ENCODE measurements at places on chromosomes 4 and X. TPM values are rescaled to one million over a fixed set of nuclear protein-coding genes. Genes with fewer than 3 reads are reported as not detected.
A peak's percentile ranks its signal among the peaks of the same experiment; 100 is the strongest.

DNA sequence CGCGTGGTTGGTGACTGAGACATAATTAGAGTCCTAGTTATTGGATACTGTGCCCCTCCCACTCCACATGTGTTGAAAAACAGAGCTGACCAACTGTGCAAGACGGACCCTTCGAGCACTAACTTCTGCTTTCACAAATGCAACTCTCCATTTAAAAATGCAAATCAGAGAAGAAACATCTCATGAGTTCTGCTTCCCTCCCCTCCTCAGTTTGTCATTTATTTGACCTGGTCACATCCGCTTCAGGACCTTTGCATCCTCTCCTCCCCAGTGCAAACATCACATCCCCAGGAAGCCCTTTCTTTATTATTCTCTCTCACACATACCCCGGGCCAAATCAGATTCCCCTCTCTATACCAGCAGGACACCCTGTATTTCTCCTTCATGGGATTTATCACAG lies 38.1 kb upstream of the NOCT start:
- no peak for DNase-seq

GRCh38 chrX:18491587-18492340 lies 66.4 kb downstream of the CDKL5 start:
- no peak for DNase-seq

- no peak for DNase-seq
These were observed 91.6 kb downstream of the PSAPL1 start for GRCh38 chr4:7343081-7343655.

DNA sequence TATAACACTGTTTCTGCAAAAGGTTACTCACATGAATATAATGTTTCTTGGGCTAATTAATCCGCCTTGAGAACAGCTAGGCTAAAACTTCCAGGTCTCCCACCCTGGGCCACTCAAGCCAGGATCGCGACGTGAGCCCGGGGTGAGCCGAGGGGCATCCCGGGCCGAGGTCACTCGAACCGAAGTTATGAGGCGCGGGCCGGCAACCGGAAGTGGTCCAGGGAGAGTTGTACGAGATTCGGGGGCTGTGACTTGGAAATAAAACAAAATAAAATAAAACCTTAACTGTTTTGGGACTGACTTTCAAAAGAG lies 317 bp downstream of the CMC4 start:
- no peak for DNase-seq

- DNase-seq, result no peak
These were observed 185.6 kb downstream of the BCOR start for GRCh38 chrX:39912126-39912525.

DNA sequence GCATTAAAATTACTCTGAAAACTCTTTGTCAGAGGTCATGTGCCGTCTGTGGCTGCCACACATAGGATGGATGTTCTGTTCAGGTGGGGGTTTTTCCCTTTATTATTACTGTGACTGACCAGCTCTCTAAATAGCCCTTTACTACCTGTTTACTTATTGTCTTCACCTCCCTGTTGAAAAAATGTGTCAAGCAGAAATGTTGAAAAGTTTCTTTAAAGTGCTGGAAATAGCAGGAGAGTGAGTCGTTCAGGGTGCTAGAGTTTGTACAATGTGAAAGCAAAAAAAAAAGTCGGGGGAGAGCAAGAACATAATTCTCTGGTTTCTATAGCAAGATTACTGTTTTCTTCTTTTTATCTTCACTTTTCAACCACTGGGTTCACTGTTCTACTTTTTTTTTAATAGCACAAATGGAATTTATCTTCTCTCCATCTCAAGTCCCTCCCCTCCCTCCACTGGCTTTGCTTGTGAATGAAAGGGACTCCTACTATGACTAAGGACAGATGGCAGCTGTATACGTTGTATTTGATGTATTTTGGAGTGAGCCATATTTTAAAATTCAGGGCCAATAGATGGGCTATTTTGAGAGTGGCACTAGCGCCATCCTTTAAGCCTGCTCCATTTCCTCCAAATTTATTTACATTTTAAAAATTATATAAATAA lies 33.3 kb downstream of the ARX start:
- DNase-seq, result no peak

DNA sequence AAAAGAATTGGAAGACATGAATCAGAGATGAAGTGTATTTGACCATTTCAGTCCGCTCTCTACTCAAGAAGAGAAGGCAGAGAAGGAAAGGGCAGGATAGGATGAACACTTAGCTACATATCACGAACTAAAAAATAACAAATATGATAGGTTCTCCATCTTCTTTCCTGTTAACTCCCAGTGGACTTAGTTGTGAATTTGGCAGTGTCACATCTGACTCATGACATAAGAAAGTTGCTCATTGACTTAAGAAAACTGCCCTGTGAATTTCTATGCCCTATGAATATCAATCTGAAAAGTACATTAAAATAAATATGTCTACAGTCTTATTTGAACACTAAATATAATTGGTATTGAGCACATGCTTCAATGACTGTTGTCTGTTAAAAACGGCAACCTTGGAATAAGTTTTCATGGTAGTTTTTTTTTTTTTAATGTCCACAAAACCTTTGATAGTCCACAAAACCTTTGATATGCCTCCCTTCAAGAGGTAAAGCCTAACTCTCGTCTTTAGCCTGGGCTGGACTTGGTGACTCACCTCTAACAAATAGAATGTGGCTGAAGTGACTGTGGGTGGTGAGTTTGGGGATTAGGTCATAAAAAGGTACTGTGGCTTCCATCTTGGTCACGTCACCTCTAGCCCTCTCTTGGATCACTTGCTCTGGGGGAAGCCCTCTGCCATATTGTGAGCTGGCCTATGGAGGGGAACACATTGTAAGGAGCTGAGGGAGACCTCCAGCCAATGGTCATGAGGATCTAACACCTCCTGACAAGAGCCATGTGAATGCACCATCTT lies 184.7 kb upstream of the S100G start:
- no peak for DNase-seq

DNA sequence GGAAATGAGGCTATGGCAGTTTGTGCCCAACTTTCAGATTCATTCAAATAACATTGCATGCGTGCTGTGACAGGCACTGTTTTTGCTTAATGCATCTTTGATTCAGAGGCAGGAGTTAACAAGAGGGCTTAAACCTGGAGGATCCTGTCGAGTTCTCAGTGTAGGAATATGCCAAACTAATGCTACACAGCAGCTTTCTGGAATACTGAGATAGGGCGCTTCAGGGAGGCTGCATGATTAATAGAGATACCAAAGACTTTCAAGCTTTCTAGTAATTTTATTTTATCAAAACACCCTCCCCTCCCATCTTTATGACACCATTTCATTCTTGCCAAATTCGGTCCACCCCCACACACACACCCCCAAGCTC lies 636 bp upstream of the TIMM8A start:
- DNase-seq, result no peak

GRCh38 chrX:119698845-119699244 lies 5.9 kb upstream of the SEPTIN6 start:
- DNase-seq, result no peak

DNA sequence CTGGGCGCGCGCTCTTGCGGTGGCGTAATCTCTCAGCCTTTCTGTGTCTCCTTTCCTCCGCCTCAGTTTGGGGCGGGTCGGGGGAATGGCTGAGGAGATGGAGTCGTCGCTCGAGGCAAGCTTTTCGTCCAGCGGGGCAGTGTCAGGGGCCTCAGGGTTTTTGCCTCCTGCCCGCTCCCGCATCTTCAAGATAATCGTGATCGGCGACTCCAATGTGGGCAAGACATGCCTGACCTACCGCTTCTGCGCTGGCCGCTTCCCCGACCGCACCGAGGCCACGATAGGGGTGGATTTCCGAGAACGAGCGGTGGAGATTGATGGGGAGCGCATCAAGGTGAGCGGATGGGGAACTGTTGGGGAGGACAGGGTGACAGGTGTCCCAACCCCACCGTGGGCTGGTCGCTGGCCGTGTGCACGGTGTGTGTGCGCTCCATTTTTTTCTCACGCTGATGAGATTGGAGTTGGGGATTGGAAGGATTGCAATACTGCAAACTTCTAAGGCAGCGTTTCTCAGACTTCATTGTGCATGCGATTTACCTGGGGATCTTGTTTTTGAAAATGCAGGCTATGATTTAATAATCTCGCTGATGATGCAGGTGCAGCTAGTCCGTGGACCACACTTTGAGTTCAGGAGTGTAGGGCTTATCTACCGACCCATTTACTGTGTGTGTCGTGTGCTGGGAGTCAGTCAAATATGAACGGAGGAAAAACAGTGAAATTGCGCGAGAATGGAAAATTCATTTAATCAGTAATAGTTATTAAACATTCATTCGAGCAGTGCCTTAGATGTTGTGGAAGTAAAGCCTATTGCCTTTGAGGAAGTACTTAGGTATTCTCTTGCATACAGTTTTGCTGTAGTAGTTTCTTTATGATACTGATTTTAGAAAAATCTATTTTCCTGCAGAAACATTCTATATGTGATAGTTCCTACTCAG lies at the start of gene RAB33B:
RAB33B (plus strand) TSS at position 11 of the 935 bp plus-strand sequence; CDS start at position 86, 75 bp downstream.
- no peak for DNase-seq

DNA sequence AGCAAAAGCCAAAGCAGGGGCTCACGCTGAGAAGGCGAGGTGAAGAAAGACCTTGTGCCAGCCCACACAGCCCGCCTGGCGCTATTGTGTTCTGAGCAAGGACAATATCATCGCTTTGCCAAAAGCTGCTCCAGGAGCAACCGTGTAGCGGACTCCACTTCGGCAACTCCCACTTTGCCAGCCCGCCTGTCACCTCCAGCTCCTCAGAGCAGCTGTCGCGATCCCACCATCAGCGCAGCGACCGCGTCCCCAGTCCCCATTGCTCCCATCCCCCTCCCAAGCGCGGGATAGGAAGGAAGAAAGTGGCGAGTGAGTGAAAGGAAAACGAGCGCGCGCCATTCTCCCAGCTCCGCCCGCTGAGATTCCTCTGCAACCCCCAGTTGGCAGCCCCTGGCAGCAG lies 759 bp downstream of the ZC4H2 start:
- DNase-seq, result peak; percentile 57

- no peak for DNase-seq
These were observed 2.4 kb upstream of the RBM47 start for GRCh38 chr4:40632080-40632479.

- DNase-seq, result no peak
These were observed 18.8 kb downstream of the PROM1 start for GRCh38 chr4:16065066-16065465.

DNA sequence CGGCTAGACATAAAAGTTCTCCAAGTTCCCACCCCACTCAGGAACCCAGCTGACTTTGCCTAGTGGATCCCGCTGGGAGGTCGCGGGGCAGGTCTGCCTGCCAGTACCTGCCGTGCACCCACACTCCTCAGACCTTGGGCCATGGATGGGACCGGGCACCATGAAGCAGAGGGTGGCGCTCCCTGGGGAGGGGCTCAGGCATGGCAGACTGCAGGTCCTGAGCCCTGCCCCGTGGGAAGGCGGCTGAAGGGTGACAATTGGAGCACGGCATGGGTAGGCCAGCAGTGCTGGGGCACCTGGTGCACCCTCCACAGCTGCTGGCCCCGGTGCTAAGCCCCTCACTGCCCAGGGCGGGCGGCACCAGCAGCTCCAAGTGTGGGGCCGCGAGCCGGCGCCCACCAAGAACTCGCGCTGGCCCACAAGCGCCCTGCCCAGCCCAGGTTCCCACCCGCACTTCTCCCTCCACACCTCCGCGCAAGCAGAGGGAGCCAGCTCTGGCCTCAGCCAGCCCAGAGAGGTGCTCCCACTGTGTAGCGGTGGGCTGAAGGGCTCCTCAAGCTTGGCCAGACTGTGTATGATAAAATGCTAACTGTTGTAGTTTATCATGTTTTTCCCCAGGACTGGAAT lies 63.1 kb downstream of the UGT2A2 start:
- DNase-seq, result no peak

DNA sequence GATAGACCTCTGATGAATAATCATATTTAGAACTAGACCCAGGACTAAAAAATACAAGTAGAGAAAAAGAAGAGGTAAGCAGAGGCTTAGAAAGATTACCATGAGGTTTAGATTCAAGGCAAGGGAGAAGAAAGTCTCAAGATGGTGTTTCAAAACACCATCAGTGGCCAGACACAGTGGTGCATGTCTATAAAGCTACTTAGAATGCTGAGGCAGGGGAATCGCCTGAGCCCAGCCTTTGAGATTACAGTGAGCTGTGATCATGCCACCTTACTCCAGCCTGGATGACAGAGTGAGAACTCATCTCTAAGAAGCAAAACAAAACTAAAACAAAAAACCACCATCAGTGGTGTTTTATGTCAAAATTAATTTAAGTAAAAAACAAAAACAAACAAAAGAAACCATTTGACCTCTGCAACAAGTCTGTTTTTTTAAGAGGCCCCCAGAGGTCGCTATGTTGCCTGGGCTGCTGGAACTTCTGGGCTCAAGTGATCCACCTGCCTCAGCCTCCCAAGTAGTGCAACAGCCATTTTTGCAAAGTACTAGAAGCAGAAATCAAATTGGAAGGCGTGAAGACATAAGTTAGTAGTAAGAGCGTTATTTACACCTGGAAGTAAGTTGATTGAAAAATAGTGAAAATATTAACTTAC lies 784.3 kb downstream of the ADGRL3 start:
- no peak for DNase-seq

DNA sequence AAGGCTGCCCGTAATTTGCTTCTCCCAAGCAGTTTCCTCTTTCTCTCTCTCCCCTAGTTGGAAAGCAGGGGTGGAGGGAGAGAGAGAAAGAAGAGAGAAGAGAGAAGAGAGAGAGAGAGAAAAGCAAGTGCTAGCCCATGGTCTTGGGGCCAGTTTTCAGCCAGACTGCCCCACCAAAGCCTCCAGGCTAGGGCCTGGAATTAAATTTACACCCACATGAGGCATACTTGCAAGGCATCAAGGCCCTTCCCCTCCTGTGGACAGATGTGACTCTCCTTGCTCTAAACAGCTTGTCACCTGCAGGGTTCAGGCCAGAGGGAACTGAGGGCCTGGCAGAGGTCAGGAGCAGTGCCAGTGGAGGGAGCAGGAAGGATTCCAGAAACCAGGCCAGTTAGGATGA lies 1.7 kb upstream of the CXCR3 start:
- DNase-seq, result no peak

- no peak for DNase-seq
These were observed 41.7 kb upstream of the NKX1-1 start for GRCh38 chr4:1447676-1448588.

GRCh38 chr4:14167876-14168510 lies 540.5 kb upstream of the BOD1L1 start:
- no peak for DNase-seq

DNA sequence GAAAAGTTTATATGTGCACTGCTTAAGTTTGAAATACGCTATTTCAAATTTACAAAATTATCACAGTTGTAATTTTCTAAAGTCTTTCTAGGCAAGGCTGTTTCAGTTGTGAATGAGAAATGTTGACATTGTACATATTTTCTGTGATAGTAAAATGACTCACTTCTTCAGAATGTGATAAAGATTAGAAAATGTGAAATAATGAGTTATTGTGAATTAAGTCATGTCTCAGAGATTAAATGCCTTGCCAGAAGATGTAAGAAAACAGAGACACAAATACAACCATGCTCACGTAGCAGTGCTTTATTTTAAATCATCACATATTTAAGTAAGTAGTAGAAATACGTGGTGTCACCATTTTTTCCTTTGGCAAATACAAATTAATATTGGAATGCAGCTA lies 768 bp downstream of the CLCN4 start:
- no peak for DNase-seq

GRCh38 chrX:13383907-13384306 lies 64.1 kb upstream of the ATXN3L start:
- no peak for DNase-seq

The SHOX gene
- total RNA-seq, result not detected

The PLP1 gene
- 49.2 TPM for total RNA-seq

The FAM184B gene
- total RNA-seq, result 0.46 TPM

The TMPRSS11A gene
- not detected for total RNA-seq

The CT45A1 gene
- not detected for total RNA-seq

The FOXP3 gene
- total RNA-seq, result 0.37 TPM

The MRPS18C gene
- 58.1 TPM for total RNA-seq

The GPR82 gene
- not detected for total RNA-seq

All from H1 (cell line).